ENCODE measurements at places on chromosomes 3 and 15.

GRCh38 chr3:143329567-143330211 is 210.1 kb downstream of the CHST2 start:
- peak; percentile 30 for DNase-seq

DNA sequence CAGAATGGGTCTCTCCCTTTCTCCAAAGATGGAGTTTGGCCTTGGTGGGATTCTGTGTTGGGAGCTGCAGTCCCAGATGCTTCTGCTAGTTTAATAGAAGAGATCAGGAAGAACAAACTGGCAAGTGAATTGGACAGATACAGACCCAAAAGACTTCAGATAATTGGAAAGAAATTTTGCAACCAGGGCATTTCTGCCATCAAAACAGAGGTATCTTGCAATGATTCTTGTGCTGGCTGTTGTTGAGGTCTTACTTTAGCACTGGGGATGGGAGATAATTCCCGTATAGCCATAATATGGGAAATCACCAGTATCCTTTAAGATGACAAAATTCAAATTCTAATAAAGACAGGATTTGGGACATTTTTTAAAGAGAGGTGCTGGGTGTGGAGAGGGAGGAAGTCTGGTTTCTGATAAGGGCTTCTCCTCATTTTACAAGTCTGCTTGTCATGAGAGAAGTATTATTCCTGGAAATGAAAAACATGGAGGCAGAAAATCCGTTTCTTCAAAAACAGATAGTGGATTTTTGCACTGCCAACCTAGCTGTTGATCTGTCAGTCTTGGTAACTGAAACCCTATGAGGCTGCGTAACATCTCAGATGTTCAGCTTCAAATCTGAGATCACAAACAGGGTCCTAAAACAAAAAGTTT is 40.1 kb downstream of the FNDC3B start:
- DNase-seq, result no peak

- DNase-seq, result no peak
Measured at GRCh38 chr3:188343894-188344293, 189.9 kb downstream of the LPP start.

DNA sequence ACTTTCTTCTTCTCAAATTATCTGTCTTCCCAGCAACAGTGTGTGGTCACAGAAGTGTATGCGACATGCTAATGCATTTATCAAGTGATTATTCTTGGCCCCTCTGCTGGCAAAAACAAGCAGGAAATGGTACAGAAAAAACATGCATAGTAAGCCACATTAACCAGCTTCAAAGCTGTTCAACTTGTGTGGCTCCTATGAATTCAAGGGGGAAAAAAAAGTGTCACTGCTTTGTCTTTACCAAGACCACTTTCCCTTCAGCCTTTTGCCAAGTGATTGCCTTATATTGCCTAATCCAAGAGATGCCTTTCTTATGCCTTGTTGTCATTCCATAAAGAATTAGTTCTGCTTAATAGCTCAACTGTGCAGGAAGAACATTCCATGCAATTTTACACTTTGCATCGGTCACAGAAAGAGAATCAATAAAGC is 39.1 kb downstream of the PRTG start:
- no peak for DNase-seq

GRCh38 chr15:25422021-25422420 is 16.8 kb downstream of the UBE3A start:
- DNase-seq, result no peak

- no peak for DNase-seq
Measured at GRCh38 chr3:54863366-54863765, 64.5 kb downstream of the LRTM1 start.

DNA sequence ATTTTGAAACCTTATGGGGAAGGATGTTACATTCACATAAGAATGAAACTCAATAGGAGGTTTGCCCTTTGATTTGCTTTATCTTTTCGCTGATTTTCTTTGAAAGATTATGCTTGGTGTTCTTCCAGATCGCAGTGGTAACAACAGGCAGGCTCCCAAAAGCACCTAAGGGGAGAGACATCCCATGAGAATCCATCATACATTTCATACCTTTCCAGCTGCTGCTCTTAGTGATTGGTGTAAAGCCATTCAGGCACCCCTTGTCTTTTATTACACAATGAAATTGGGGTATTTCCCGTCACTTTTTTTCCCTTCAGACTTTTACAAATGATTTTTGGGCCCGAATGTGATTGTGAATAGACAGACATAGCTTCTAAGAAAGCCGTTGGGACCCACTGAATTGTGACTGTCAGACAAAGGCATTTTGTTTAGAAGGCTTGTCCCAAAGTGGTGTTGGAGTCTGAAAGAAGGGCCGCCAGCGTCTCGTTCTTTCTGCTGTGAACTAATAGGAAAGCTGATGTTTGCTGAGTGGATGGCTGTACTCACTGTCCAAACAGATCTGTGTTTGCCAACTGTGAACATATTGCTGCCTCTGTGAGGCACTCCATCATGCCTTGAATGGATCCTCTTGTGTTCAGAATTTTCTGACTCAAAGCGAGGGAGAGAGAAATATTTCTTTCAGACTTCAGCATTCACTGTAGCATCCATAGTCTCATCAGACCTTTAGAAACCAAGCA is 164.3 kb downstream of the FNDC3B start:
- DNase-seq, result no peak

GRCh38 chr3:18988614-18989229 is 159.6 kb upstream of the KCNH8 start:
- no peak for DNase-seq

DNA sequence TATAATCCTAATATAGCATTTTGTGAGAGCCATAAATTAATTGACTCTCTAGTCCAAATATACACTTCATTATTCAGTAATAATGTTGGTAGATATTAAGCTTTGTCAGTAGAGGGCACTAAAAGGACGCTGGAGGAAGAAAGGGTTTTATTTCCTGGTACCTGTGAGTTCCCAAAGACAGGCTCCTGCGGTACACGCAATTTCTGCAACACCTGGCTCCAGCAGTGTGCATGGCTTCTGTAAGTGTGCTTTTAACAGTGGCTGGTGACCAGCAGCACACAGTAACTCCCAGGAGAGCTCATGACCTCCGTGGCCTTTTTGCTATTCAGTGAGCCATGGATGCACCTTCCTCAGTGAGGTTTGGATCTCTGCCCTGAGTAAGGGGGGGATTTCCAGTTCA is 338.3 kb upstream of the ZNF385D start:
- DNase-seq, result no peak

GRCh38 chr15:61742591-61742990 is 317.7 kb downstream of the VPS13C start:
- no peak for DNase-seq

- no peak for DNase-seq
Measured at GRCh38 chr15:31387479-31388118, 61.0 kb downstream of the KLF13 start.

- DNase-seq, result no peak
Measured at GRCh38 chr3:75272691-75273090, 391.4 kb upstream of the FRG2C start.
